ENCODE measurements at places on chromosomes 7 and 10. TPM values are rescaled to one million over a fixed set of nuclear protein-coding genes. Genes with fewer than 3 reads are reported as not detected.

GRCh38 chr10:25101461-25102146 lies 73.2 kb upstream of the GPR158 start:
- no peak overlapping the region for H3K27ac ChIP-seq
- no peaks in the 10 kb centered on the region for H3K4me1 ChIP-seq
- no peaks in the 10 kb centered on the region for H3K36me3 ChIP-seq
- DNase-seq: no peak
- H3K4me3 ChIP-seq: no peak overlapping the region
- peaks cover 7% of the 10 kb centered on the region for H3K27me3 ChIP-seq

GRCh38 chr10:1274701-1275544 lies 218.7 kb downstream of the WDR37 start:
- no peaks in the 10 kb centered on the region for H3K4me1 ChIP-seq
- no peak for DNase-seq
- no peaks in the 10 kb centered on the region for H3K36me3 ChIP-seq
- H3K27ac ChIP-seq: no peak overlapping the region
- H3K27me3 ChIP-seq: peaks cover 3% of the 10 kb centered on the region

- no peaks in the 10 kb centered on the region for H3K36me3 ChIP-seq
- H3K4me3 ChIP-seq: no peak overlapping the region
- no peak for DNase-seq
- peaks cover 2% of the 10 kb centered on the region for H3K27me3 ChIP-seq
- H3K27ac ChIP-seq: no peak overlapping the region
- H3K4me1 ChIP-seq: no peaks in the 10 kb centered on the region
Observed at GRCh38 chr10:25707976-25708671, 225.9 kb upstream of the MYO3A start.

- H3K4me1 ChIP-seq: no peaks in the 10 kb centered on the region
- DNase-seq: no peak
- H3K4me3 ChIP-seq: no peak overlapping the region
- H3K27ac ChIP-seq: no peak overlapping the region
- H3K27me3 ChIP-seq: peaks cover 8% of the 10 kb centered on the region
Observed at GRCh38 chr7:137734221-137734620, 112.6 kb downstream of the DGKI start.

DNA sequence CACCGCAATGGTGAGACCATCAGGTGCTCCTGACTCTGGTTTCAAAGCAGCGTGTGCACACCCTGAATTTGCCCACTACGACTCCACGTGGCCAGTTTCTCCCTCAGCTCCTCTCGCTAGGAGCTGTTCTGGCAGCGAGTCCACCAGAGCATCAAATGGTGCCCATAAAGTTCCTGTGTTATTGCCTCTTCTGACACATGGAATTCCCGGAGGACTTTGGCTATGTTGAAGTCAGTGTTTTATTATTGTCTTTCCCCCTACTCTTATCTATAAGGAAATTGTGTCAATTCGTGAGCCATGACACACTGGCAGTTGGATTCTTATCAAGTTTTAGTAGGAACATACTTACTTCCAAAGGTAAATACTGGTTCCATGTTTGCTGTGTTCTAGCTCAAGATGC lies 53.9 kb upstream of the NPVF start:
- H3K4me3 ChIP-seq: no peak overlapping the region
- H3K27me3 ChIP-seq: peaks cover 6% of the 10 kb centered on the region
- no peaks in the 10 kb centered on the region for H3K4me1 ChIP-seq
- no peaks in the 10 kb centered on the region for H3K36me3 ChIP-seq

DNA sequence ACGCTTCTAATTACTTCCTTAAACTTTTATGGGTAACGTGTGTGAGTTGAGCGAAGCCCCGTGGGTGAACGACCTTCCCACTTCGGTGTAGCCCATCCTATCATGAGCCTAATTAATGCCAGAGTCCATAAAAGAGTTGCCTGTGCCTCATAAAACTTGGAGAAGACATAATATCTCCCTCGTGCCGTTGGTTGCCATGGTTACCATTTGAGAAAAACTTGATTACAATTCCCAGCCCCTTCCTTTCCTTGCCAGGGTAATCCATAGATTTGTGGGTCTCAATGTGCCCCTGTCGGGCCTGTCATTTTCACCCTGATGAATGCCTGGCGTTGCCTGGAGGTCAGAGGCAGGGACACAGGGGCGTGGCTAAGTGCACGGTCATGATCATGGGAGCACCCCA lies 127.1 kb downstream of the GLRX3 start:
- H3K27ac ChIP-seq: no peak overlapping the region
- DNase-seq: no peak
- H3K4me3 ChIP-seq: no peak overlapping the region
- H3K36me3 ChIP-seq: no peaks in the 10 kb centered on the region
- no peaks in the 10 kb centered on the region for H3K4me1 ChIP-seq

DNA sequence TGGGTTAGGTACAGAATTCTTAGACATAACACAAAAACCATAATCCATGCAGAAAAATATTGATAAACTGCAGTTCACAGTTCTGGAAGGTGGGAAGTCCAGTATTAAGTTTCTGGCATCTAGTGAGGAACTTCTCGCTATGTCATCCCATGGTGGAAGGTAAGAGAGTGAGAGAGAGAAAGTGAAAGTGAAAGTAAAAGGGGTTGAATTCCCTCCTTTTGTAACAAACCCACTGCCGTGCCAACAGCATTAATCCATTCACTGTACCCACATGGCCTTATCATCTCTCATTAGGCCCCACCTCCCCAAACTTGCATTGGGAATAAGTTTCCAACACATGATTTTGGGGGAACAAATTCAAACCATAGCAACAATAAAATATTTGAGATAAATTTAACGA lies 17.1 kb downstream of the ZNF485 start:
- H3K4me1 ChIP-seq: peaks cover 19% of the 10 kb centered on the region
- no peaks in the 10 kb centered on the region for H3K27me3 ChIP-seq
- H3K36me3 ChIP-seq: peaks cover 18% of the 10 kb centered on the region
- peak overlapping the region; percentile 21 for H3K27ac ChIP-seq
- no peak for DNase-seq

- peaks cover 12% of the 10 kb centered on the region for H3K4me1 ChIP-seq
- H3K27me3 ChIP-seq: no peaks in the 10 kb centered on the region
- peaks cover 4% of the 10 kb centered on the region for H3K36me3 ChIP-seq
- no peak overlapping the region for H3K4me3 ChIP-seq
Observed at GRCh38 chr10:21943633-21944265, 59.8 kb downstream of the DNAJC1 start.

DNA sequence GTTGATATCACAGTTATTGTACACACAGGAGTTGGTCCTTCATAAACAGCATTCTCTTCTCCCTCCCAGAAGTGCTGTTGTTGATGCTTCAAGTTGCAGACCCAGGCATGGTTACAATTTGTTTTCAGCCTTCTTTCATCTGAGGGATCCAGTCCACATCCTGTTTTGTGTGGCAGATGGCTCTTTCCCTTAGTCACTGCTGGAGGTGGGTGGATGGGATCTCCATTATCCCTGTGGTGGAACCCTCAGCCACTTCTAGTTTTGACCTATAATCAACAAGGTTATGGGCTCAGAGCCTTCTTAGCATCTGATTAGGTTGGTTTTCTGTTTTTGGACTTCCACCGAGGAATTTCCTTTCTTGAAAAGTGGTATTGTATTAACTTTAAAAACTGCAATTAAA lies 214.2 kb downstream of the SH2D4B start:
- no peaks in the 10 kb centered on the region for H3K4me1 ChIP-seq
- no peak overlapping the region for H3K4me3 ChIP-seq
- H3K27ac ChIP-seq: no peak overlapping the region
- no peaks in the 10 kb centered on the region for H3K36me3 ChIP-seq

GRCh38 chr10:95176101-95176500 lies 17.9 kb upstream of the ACSM6 start:
- H3K36me3 ChIP-seq: no peaks in the 10 kb centered on the region
- H3K27ac ChIP-seq: no peak overlapping the region
- no peak for DNase-seq
- no peaks in the 10 kb centered on the region for H3K27me3 ChIP-seq
- H3K4me1 ChIP-seq: no peaks in the 10 kb centered on the region
- no peak overlapping the region for H3K4me3 ChIP-seq

GRCh38 chr10:110387617-110387982 lies 82.9 kb upstream of the SMNDC1 start:
- H3K4me1 ChIP-seq: peaks cover 21% of the 10 kb centered on the region
- H3K27me3 ChIP-seq: no peaks in the 10 kb centered on the region
- DNase-seq: no peak
- no peak overlapping the region for H3K4me3 ChIP-seq

DNA sequence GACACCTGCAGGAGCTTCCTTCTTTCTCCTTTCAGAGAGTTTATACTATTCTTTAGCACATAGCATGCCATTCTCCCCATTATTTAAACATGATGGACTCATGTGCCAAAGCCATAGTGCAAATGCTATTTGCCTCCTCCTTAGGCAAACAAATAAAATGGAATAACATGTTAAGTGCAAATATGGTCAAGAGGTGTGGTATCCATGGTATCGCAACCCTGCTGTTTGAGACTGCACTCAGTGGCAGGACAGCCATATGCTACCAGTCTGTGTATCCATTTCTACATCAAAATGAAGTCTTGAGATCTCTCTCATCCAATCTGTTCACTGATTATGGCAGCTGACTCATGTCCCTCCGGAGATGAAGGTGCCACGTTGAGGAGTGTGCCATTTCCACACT lies 22.8 kb downstream of the HEPACAM2 start:
- no peak overlapping the region for H3K4me3 ChIP-seq
- peaks cover 15% of the 10 kb centered on the region for H3K27me3 ChIP-seq
- no peak for DNase-seq

GRCh38 chr7:47690902-47691558 lies 109.1 kb upstream of the TNS3 start:
- no peak overlapping the region for H3K27ac ChIP-seq
- H3K36me3 ChIP-seq: no peaks in the 10 kb centered on the region
- DNase-seq: no peak
- no peak overlapping the region for H3K4me3 ChIP-seq
- no peaks in the 10 kb centered on the region for H3K4me1 ChIP-seq

The AKR1C4 gene
- not detected for total RNA-seq

The TBX20 gene
- total RNA-seq: not detected

The AGR3 gene
- not detected for total RNA-seq

The PTPN12 gene
- 9.6 TPM for total RNA-seq

The CDCA7L gene
- 70.4 TPM for total RNA-seq

The TCERG1L gene
- not detected for total RNA-seq

The ANLN gene
- total RNA-seq: 46.6 TPM
